ENCODE measurements at places on chromosomes 3 and 15.

DNA sequence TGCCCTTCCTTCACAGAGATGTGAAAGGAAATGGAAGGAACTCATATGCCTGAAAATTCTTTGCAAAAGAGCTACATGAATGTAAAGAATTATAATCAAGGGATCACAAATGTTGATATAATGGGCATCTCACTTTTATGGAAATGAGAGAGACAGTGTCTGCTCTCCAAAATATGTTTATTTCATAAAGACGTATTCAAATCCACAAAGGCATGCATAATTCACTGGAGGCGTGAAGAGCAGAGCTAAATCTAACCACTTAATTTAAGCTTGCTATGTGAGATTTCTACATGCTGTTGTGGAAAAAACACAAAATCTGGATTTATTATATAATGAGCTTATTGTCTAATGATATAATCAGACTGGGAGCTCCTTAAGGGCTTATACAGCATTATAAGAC lies 469.1 kb downstream of the RAP2B start:
- peak; percentile 27 for DNase-seq

DNA sequence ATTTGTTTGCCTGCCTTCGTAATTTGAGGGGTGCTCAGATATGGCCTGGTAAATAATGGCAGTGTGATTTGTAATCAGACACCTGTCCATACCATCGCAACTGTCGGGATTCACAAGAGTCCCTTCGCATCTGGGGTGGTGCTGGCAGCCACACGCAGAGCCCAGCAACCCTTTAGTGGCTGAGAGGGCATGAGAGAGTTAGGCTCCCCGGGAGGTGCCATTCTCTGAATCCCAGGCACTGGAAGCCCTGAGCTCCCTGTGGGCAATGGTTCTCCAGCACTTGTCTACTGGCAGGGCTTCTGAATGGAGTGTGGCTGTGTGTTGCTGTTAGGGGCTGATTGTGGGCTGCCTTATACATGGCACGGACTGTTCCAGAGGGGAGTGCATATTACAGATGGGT lies 230.1 kb downstream of the EBLN2 start:
- no peak for DNase-seq

GRCh38 chr3:60461267-60461666 lies 790.0 kb downstream of the FHIT start:
- DNase-seq: no peak

DNA sequence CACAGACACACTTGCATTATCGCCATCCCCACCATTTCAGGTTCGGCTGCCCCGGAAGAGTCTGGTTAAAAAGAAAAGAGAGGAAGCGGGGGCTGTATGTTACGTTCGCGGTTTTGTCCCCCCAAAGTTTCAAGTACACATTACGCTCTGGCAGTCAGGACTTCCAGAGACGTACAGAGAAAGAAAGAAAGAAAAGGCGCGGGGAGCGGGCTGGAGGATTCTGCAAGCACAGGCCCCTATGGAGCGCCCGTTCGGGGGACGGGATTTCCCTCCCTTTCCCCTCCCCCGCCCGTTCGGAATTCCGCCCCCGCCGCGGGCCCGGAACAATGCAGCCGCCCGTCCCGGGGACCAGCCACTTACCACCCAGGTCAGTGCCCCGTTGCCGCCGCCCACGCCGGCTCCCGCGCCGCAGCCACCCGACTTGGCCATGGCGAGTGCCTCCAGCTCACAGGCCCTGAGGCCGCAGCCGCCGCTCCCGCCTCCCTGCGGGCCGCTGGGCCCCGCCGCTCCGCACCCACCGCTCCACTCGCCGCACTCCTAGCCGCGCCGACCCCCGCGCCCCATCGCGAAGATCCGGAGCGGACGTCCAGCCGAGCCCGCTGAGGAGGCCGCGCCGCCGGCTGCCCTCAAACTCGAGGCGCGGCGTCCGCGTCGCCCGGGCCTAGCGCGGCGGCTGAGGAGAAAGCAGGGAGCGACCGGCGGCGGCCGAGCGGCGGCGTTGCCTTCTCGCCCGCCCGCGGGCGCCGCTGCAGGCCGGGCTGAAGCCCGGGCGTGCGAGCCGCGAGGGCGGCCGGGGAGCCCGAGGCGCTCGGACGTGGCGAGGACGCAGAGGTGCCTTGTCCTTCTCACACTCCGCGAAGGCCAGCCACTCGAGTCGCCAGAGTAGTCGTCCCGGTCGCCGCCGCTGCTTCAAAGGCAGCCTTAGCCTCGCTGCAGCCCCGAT lies 567 bp downstream of the TOP2B start:
- DNase-seq: peak; percentile 74

DNA sequence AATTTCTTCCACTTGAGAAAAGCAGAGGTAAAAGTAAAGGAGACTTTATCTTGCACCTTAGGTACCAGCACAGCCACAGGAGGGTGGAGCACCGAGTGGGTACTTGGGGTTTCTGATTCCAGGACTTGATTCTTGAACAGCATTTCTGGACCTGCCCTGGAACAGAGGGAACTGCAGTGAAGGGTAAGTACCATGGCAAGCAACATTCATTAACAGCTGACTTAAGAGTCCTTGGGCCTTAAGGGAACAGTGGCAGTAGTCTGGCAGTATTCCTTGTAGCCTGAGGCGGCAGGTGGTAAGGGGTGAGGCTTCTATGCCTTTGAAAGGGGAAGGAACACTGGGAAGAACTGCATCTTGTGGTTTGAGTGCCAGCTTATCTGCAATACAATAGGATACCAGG lies 551.9 kb downstream of the RSL24D1 start:
- DNase-seq: no peak

- no peak for DNase-seq
Measured at GRCh38 chr3:66411961-66412887, 88.6 kb downstream of the LRIG1 start.

- DNase-seq: no peak
Measured at GRCh38 chr3:182133752-182134151, 422.0 kb downstream of the SOX2 start.

- DNase-seq: peak; percentile 55
Measured at GRCh38 chr3:9248522-9249271, 749 bp downstream of the SRGAP3 start.

- DNase-seq: no peak
Measured at GRCh38 chr3:185656321-185656840, 70.3 kb downstream of the SENP2 start.

GRCh38 chr15:95176794-95177577 lies 945.6 kb downstream of the MCTP2 start:
- DNase-seq: no peak

GRCh38 chr3:94593526-94594150 lies 530.8 kb downstream of the NSUN3 start:
- no peak for DNase-seq

Data from D341Med (cell line).